ENCODE measurements at places on chromosomes 2 and 18.

GRCh38 chr18:75203416-75204268, 5.3 kb downstream of the PTGR3 start:
- no peak for DNase-seq

GRCh38 chr18:24930971-24931370, 421.0 kb downstream of the ZNF521 start:
- DNase-seq, result no peak

DNA sequence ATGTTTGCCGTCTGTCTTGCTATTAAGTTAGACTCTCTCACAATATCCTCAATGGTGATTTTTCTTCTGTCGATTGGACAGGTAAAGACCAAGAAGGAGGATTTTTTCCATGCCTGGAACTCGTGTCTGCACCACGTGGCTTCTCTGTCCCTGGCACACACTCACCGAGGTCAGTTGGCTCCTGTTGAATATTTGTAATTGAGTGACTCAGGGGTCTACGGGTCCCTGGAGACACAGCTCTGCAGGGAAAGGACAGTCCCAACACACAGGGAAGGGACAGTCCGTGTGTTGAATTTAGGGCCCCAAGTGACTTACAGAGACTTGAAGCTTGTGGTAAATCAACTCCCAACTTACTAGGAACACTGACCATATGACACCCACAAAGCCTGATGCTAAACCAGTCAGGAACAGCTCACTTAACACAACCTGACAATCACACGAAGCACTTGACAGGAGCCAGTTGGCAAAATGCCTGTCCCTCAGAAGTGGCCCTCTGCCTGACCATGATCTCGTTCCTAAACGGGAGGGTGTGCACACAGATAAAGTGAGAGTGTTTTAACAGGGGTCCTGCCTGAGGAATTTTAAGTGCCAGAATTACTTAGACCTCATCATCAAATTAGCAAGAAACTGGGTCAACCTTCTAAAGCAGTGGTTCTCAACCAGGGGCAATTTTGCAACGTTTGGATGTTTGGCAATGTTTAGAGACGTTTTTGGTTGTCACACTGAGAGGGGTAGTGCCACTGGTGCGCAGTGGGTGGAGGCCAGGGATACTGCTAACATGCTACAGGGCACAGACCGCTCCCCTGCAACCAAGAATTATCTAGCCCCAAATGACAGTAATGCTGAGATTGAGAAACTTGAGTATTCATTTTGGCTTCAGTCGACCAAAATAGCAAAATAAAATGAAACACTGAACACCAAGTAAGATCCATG, 88.9 kb upstream of the BCL2L11 start:
- DNase-seq, result no peak

GRCh38 chr2:65436824-65437221, 4.4 kb upstream of the SPRED2 start:
- no peak for DNase-seq

DNA sequence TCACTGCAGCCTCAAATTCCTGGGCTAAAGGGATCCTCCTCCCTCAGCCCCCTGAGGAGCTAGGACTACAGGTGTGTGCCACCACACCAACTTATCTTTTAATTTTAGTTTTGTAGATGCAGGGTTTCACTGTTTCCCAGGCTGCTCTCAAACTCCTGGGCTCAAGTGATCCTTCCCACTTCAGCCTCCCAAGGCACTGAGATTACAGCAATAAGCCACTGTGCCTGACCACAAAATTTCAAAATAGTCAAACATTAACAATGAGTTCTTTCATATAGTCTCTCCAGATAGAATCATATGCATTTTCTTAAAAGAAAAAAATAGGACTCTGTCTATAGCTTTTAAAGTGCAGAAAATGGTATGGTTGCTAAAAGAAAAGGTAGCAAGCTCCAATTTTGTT, 24.9 kb upstream of the PID1 start:
- no peak for DNase-seq

- DNase-seq, result no peak
Measured at GRCh38 chr2:116733699-116734098, 1080.8 kb upstream of the DDX18 start.

DNA sequence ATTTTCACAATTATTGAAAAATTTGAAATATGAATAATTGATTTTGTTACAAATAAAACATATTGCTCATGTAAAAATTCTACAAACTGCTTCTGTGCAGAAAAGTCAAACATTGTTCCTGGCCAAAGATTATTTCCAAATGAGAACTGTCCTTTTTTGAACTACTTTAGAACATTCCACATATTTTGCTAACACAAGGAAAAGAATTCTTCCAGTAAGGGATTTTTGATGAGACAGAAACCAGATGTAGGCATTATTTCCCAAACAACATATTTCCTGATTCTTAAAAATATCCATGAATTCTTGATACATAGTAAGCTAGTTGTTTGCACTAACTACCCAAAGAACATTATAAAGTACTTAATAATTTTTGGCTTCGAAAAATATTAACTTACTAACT, 715.2 kb downstream of the CCDC85A start:
- DNase-seq, result no peak

Measured in stimulated activated CD4-positive, alpha-beta T cell treated with anti-CD3 and anti-CD28 coated beads, Interleukin-2, amount 100 ng/mL, for 4 hours (primary cell).